ENCODE measurements at places on chromosomes 6 and 20.

- no peak for DNase-seq
These were observed 179.8 kb downstream of the DTNBP1 start for GRCh38 chr6:15483060-15483459.

DNA sequence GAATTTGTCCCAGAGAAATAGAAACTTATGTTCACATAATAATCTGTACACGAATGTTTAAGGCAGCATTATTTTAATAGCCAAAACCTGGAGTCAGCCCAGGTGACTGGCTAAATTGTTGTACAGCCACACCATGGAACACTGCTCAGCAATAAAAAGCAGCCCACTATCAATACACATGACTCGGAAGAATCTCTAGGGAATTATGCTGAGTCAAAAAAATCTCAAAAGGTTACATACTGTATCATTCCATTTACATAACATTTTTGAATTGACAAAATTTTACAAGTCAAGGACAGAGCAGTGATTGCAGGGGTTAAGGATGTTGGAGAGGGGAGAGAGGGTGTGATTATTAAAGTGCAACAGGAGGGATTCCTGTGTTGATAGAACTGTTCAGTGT lies 163.4 kb downstream of the UBE3D start:
- DNase-seq = no peak

DNA sequence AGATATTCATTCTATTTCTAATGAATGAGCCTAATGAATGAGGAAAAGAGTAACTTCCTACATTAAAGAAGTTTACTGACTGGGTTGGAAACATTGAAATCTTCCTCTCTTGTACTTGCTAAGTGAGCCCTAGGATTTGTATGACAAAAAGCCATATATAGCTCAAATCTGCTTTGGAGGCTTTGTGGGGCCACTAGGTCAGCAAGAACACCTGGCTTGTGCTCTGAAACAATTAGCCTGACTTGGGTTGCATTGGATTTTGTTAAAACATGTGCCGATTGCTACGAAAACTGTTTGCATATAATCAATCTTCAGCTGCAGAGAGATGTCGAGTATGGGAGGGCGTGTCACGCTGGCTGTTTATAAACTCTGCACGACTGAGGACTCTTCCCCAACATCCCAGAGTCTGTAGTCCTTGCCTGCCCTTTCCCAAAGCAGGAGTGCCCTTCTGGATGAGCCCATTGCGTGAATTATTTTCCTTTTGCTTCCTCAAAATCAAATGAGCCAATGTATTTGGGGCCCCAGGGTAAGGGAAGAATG lies 684.8 kb downstream of the DHX35 start:
- no peak for DNase-seq

GRCh38 chr20:2300420-2300819 lies 4.6 kb downstream of the TGM3 start:
- no peak for DNase-seq

Measured in HFFc6 (cell line).